Hematopoietic multipotent progenitor cell treated with erythropoietin and hydrocortisone succinate and interleukin-3 and kit ligand, for 6 days (in vitro differentiated cells): ENCODE measurements at places on chromosomes 7 and 10.

GRCh38 chr7:103551016-103551415 lies 105.0 kb upstream of the SLC26A5 start:
- DNase-seq = no peak

GRCh38 chr7:128875523-128875948 lies 12.9 kb downstream of the ATP6V1F start:
- DNase-seq = no peak

DNA sequence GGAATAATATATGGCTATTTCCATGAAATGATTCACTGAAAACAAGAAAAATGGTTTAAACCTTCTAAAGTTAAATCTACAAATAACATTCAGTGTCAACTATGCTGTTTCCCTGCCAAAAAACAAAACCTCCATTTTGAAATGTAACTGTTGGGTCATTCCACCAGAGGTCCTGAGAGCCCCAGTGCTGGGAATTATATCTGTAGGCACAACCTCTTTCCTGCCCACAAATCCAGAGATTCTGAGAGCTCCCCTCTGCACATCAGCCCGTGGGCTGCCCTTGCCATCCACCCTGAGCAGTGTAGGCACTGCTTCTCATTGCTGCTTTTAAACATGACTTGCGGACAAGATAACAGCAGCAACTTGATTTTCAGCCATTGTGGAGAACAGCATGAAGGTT lies 198.6 kb downstream of the TMEM178B start:
- DNase-seq = no peak

- DNase-seq = no peak
Observed at GRCh38 chr7:50994753-50995319, 212.1 kb upstream of the GRB10 start.

DNA sequence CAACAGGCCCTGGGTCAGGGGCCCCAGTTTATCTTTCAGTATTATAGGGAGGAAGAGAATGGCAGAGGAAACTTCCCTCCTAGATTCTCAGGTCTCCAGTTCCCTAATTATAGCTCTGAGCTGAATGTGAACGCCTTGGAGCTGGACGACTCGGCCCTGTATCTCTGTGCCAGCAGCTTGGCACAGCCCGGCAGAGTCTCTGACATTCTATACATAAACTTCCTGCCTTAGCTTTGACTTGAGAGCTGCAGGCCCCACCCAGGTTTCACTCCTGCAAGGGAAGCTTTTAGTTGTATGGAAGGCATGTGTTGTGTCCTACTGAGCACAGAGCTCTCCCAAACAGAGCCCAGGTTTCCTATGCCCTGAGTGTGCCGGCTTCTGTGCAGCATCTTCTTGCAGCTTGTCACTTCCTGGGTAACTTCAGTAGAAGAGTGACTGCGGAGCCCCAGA lies 205.6 kb upstream of the PRSS58 start:
- peak; percentile 71 for DNase-seq

- DNase-seq = no peak
Observed at GRCh38 chr7:47049234-47049774, 532.6 kb downstream of the TNS3 start.

- no peak for DNase-seq
Observed at GRCh38 chr7:13933536-13933935, 55.9 kb downstream of the ETV1 start.

- DNase-seq = peak; percentile 13
Observed at GRCh38 chr10:101341438-101341837, 12.5 kb upstream of the BTRC start.

GRCh38 chr10:114499630-114500190 lies 95.4 kb upstream of the AFAP1L2 start:
- peak; percentile 59 for DNase-seq

DNA sequence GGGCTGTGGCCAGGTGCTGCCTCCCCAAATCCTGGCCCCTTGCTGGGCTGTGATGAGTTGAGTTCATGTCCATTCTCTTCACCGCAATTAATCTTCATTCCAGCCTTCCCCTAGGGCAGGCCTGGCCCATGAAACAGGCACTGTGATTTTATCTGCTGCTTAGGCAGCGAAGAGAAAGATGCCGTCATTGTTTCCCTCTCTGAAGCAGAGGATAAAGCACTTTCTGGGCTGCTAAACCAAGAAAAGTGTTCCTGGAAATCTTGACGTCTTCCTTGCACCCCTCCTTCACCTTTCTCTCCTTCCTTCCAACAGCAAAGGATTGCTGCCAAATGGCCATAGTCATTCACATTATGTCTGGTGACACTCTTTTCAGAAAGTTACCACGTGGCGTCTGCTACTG lies 265.9 kb downstream of the ZEB1 start:
- DNase-seq = no peak

DNA sequence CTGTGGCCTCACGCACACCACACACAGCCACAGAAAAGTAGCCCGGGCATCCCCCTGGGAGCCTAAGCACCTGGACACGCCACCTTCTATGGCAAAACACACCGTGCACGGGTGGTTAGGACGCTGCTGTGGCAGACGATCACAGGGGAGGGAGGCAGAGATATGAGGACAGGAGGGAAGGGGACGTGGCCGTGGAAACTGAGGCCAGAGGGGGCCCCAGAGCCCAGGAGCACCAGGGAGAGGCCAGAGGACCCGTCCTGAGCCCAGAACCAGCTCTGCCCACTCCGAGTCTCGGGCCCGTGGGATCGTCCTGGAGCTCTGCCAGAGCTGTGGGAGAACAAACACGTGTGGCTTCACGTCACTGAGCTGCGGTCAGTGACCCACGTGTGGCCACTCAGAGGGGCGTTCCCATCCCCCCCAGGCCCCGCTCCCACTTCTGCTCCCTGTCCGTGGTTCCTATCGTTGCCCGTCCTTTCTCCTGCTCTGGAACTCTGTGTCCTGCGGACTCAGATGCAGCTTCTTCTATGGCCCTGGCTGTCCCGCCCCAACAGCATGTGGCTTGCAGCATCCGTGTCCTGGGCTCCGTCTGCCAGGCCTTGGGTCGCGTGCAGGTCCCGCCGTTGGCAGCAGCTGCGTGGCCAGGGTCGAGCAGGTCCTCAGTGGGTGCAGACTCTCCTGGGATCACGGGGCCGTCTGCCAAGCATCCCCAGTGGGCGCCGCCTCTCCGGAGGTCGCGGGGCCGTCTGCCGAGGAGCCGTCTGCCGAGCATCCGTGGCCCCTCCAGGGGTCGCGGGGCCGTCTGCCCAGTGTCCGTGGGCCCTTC lies 31.0 kb downstream of the GET4 start:
- DNase-seq = no peak

GRCh38 chr7:106031300-106032035 lies 68.4 kb downstream of the CDHR3 start:
- DNase-seq = peak; percentile 23

- DNase-seq = no peak
Observed at GRCh38 chr7:7902845-7903244, 65.8 kb upstream of the GLCCI1 start.

DNA sequence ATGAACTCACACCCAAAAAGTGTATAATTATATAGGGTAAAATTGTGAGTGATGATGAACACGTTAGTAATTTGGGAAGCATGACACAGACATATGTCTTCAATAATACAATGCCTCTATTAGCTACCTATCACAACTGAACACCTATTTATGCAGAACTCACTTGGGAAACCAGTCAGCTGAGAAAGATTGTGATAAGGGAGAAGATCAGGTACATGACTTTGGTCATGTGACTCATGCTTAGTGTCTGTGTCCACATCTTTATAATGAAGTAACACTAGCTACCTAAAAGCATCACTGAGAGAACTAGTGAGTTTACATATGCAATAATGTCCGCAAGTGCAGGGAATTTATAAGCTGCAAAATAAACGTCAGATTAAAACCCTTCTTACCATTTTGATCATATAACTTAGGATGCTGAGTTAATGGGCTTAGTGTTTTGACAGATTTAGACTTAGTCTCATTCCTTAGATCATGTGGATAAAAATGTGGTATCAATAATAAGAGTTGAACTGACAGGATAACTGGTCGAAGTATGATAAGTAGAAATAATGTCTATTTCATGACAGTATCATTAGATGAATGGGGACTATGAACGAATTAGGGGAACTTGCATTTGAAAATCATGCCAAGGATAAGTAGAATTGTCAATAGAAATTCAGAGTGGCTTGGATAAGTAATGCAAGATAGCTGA lies 11.6 kb downstream of the VWDE start:
- DNase-seq = no peak

DNA sequence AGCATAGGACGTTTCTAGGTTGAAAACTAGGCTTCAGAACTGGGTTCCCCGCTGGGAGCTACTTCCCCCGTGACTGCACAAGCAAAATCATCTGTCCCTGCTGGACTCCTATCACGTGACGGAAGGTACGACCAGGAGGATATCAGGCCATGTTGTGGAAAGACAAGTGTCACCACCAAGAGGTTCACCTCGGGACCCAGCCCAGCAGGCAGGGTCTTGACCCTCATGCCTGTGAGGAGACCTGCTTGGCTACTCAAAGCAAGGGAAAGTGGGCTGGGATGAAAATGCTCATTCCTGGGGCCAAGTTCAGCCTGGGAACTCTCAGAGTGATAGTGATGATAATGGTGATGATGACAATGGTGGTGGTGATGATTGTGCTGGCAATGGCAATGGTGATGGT lies 32.3 kb upstream of the DPYSL4 start:
- DNase-seq = no peak

GRCh38 chr10:1177936-1178335 lies 121.8 kb downstream of the WDR37 start:
- DNase-seq = no peak

DNA sequence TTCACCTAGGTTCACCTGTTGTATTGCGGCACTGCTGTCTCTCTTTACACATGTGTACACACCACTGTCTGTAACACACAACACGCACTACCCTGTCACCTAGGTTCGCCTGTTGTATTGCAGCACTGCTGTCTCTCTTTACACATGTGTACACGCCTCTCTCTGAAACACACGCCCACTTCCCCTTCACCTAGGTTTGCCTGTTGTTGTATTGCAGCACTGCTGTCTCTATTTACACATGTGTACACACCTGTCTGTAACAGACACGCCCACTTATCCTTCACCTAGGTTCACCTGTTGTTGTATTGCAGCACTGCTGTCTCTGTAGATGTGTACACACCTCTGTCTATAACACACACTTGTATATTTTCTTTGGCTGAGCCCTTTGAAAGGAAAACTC lies 51.5 kb downstream of the WDR37 start:
- peak; percentile 18 for DNase-seq

- no peak for DNase-seq
Observed at GRCh38 chr10:12730809-12731519, 270.5 kb downstream of the CCDC3 start.

DNA sequence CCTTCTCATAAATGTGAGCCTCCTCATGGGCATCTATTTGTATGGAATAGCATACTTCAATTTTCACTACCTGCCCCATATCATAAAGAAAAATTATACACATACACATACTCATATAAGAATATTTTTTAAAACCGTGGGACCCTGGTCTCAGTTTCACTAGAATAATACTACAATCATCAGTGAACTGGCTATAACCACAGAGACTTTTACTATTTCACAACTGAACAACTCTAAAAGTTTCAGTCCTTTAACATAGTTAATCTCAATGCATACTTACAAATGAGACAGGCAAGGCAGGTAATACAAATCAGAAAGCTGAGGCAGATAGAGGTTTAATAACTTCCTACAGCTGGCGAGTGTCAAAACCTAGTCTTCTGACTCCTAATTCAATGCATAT lies 83.1 kb downstream of the LRRN3 start:
- DNase-seq = no peak

GRCh38 chr7:99639267-99639666 lies 22.5 kb downstream of the ZSCAN25 start:
- no peak for DNase-seq

- no peak for DNase-seq
Observed at GRCh38 chr7:41375582-41375981, 327.3 kb downstream of the INHBA start.

- DNase-seq = no peak
Observed at GRCh38 chr10:68178592-68178991, 53.3 kb downstream of the ATOH7 start.

DNA sequence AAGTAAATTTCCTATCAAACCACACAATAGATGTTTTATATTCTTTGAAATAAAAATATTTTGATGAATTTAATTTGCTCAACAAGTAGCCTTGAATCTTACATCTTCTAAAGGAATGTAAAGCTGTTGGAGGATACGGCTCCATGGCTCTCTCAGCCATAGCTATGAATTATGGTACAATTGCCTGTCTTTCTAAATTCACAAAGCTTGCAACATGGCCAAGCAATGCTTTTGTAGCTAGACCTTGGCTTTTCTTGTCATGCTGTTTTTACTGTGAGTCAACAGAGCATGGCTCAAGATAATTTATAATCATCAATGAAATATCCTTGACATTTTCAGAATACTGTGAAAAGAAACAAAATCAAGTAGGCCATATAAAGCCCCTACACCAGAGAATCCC lies 286.7 kb downstream of the CACNA2D1 start:
- DNase-seq = no peak

- no peak for DNase-seq
Observed at GRCh38 chr10:31708474-31708873, 220.2 kb downstream of the ARHGAP12 start.

DNA sequence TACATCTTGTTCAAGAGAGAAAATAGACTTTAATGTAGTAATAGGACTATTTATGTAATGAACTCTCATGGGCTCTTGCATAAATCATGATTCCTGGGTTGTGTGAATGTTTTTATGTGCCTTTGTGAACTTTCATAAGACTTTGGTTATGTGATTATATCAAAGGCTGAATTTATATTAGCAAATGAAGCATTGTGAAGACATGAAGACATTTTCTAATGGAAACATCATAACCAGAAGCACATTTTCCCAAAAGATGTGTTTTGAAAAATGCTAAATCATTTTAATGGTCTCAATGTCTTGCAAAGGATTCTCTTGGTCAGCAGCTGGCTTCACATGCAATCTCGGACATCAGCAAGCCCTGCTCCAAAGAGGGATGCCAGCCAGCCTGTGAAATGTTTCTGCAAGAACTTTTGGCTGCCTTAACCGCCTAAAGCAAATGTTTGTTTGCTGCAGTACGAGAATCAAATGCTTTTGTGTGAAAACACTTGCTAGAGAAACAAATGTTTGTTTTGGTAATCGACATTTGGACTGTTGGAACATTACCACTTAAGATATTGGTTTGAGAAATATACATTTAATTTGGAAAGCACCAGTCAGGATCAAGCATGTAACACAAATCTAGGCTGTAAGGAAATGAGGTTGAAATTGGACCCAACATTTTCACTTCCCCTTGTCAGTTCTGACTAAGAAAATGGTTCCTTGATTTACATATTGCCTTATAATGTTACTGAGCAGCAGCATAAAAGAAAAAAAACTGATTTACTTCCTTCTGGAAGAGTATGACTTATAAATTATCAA lies 102.1 kb downstream of the RTKN2 start:
- no peak for DNase-seq

- DNase-seq = no peak
Observed at GRCh38 chr7:44080686-44081265, 1.6 kb downstream of the POLM start.

- DNase-seq = no peak
Observed at GRCh38 chr7:149180722-149181449, 14.5 kb upstream of the ZNF282 start.

GRCh38 chr7:18425227-18425626 lies 70.3 kb upstream of the HDAC9 start:
- no peak for DNase-seq

- DNase-seq = no peak
Observed at GRCh38 chr10:51186361-51186760, 112.1 kb downstream of the PRKG1 start.
